ENCODE measurements at places on chromosomes 2 and 18.

DNA sequence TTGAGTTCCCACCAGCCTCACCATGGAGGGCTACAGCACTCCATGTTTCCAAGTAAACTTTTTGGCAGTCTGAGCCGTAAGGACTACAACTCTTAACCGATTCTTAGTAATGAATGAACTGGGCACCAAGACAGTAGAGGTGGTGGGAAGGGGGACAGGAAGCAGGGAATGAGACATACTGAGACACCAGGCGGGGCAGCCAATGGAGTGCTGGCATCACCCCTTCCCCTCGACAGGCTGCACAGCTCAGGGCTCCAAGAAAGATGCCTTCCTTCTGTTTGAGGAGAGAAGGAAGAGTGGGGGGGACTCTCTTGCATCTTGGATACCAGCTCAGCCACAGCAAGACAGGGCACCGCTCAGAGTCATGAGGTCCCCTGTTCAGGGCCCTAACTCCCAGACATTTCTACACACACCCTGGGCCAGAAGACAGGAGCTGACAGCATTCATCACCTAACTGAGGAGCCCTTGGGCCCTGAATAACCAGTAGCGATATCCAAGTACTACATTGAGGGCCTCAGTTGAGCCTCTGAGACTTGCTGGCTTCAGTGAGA is 45.2 kb downstream of the USP34 start:
- no peak for DNase-seq

GRCh38 chr18:26227051-26227670 is 916 bp downstream of the TAF4B start:
- no peak for DNase-seq

DNA sequence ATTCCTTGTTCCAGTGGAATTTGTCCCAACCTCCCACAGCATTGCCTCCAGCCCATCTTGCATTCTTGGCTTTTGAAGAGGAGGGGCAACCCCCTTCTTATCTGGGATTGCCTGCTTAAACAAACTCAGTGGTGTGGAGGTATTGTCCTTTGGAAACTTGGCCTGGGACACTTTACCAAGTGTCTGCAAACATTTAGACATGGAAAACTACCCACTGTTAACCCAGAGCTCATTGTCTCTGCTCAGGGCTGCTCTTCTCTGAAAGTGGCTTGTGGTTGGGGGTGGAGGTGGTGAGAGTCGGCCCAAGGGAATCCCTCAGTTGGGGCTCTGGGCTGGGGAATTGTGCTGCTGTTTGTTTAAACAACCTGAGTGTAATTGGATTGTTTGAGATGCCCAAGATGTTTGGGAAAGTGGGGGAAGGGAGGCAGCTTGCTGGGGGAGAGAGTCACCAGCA is 178.3 kb upstream of the GATA6 start:
- peak; percentile 59 for DNase-seq

DNA sequence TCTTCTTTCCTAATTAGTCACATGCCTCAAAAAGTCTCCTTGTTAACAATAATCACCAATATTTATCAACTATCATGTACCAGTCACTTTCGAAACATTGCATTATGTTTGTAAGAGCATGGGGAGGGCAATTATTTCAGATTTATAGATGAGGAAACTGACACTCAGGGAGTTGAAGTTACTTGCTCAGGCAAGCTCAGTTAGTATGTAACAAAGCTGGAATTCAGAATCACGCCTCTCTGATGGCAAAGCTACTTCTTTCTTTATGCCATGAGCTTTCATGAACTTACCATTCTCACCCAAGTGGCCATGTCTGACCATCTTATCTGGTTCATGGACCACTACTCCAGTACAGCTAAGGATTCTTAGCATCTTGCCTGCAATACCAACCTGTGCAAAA is 183.4 kb upstream of the TANK start:
- DNase-seq: no peak

- no peak for DNase-seq
Measured at GRCh38 chr2:134144081-134144596, 109.7 kb upstream of the MGAT5 start.

GRCh38 chr2:157809212-157809611 is 66.9 kb downstream of the ACVR1 start:
- DNase-seq: no peak

Measured in HuH-7 (cell line).